ENCODE measurements at places on chromosomes 1 and 21. TPM values are rescaled to one million over a fixed set of nuclear protein-coding genes. Genes with fewer than 3 reads are reported as not detected.

MYOM3 gene
- total RNA-seq: 1.9 TPM

SLAMF7 gene
- 3.4 TPM for total RNA-seq

DNA sequence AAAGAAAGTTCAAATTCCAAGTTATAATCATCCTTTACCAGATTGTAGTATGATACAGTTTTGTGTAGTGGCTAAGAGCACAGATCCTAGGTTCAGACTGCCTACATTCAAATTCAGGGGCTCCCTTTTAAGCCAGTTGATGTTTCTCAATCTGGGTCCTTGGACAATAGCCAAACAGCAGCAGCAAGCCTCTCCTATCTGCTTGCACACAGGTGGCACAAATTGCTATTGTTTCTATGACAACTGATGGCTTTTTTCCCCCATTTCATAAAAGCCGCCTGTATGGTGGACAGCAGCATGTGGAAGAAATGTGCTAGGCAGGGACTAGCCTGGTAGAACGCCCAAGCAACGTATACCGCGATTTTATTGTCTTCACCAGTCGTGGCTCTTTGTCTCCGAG lies 76.5 kb downstream of the S1PR1 start:
- no peak overlapping the region for H3K27ac ChIP-seq
- peaks cover 14% of the 10 kb centered on the region for H3K4me1 ChIP-seq
- peaks cover 2% of the 10 kb centered on the region for H3K27me3 ChIP-seq
- H3K36me3 ChIP-seq: no peaks in the 10 kb centered on the region
- no peak overlapping the region for H3K4me3 ChIP-seq

DNA sequence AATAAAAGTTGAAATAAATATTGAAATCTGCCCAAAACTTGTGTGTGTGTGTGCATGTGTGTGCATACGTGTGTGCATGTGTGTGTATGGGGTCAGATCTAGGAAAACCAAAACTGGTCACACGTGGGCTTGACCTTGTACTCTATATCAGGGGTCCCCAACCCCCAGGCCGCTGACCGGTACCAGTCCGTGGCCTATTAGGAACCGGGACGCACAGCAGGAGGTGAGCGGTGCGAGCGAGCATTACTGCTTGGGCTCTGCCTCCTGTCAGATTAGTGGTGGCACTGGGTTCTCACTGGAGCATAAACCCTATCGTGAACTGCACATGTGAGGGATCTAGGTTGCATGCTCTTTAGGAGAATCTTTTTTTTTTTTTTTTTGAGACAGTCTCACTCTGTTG lies 8.7 kb downstream of the DOP1B start:
- H3K4me3 ChIP-seq: no peak overlapping the region
- DNase-seq: no peak
- no peaks in the 10 kb centered on the region for H3K27me3 ChIP-seq
- peaks cover 4% of the 10 kb centered on the region for H3K4me1 ChIP-seq
- peaks cover 31% of the 10 kb centered on the region for H3K36me3 ChIP-seq

- H3K36me3 ChIP-seq: peaks cover 31% of the 10 kb centered on the region
- no peak for DNase-seq
Measured at GRCh38 chr1:223716302-223716862, 4.0 kb downstream of the CAPN2 start.
